D721Med (cell line): ENCODE measurements at places on chromosomes 16 and 17.
A peak's percentile ranks its signal among the peaks of the same experiment; 100 is the strongest.

GRCh38 chr16:66045626-66046025 is 320.9 kb upstream of the CDH5 start:
- no peak for DNase-seq

- no peak for DNase-seq
These were observed at the start of gene MT1H for GRCh38 chr16:56669005-56669839. Gene MT1H, plus strand, starts transcription at chr16:56669814. Its CDS starts 71 bp downstream, at chr16:56669885.

GRCh38 chr17:31294231-31294630 is 2.8 kb downstream of the OMG start:
- no peak for DNase-seq

- no peak for DNase-seq
These were observed 70.7 kb upstream of the DNAJA2 start for GRCh38 chr16:47043970-47044684.

DNA sequence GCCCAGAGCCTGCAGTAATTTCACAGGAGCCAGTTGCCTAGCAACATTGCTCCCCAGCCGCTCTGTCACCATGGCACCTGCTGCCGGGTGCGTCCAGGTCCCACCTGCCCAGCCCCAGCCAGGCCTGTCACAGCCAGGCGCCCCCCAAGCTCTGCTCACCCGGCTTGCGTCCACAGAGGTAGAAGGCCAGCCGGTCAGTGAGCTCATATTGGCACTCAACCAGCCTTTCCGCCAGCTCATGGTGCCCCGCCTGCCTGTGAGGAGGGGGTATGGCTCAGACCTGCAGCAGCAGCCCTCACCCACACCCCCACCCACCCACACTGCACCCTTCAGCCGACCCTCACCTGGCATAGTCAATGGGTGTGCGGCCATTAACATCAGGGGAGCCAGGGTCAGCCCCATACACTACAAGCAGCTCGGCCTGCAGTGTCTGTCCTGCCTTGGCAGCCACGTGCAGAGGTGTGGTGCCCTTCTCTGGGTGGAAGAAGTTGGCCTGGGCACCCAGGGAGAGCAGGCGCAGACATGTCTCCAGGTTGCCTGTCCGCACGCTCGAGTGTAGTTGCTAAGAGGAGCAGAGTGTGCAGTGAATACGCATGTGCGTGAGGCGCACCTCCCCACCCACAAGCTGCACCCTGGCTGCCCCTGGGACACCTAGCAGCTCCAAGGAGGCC is 7.7 kb downstream of the GIT1 start:
- no peak for DNase-seq

GRCh38 chr16:47029724-47030123 is 56.2 kb upstream of the DNAJA2 start:
- DNase-seq, result no peak

DNA sequence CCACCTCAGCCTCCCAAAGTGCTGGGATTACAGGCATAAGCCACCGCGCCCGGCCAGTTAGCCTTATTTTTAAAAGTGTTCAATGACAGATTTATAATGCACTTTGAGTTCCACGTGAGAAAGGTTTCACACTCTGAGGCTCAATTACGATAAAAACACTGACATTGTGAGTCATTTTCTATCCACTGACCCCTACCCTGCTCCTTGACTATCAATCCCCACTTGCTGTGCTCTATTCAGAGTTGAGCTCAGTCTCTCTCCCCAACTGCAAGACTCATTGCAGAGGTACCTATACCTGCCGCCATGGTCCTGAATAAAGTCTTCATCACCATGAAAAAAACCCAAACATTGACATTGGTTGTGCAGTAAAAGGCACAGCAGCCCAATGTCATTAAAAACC is 8.5 kb downstream of the GFOD2 start:
- no peak for DNase-seq

DNA sequence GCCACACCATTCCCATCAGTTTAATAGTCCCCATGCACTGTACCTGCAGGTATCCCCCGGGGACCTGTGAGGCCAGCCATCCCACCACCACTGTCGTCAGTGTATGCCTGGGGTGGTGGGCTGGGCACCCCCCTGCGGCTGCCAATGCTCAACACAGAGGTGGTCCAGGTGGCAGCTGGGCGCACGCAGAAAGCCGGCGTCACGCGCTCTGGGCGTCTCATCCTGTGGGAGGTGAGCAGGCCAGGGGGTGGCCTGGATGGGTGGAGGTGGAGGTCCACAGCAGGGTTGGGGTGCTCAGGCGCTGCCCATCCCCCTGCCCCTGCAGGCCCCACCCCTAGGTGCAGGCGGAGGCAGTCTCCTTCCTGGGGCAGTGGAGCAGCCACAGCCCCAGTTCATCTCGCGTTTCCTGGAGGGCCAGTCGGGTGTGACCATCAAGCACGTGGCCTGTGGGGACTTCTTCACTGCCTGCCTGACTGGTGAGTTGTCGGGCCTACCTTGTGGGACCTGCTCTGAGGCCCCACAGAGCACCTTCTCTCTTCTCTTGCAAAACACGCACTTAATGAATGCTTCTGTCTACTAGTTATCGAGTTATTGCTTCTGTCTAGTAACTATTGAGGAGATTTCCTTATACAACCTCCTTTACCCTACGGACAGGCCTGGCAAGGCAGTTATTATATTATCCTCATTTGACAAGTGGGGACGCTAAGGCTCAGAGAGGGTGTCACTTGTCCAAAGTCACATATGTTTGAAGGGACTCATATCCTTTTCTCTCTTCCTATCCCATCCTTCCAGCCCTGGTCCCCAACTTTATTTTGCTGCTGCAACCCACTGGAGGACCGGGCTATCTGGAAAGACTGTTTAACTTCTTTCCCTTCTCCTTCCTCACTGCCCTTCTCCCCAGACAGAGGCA is 5.8 kb upstream of the TRAF4 start:
- no peak for DNase-seq

DNA sequence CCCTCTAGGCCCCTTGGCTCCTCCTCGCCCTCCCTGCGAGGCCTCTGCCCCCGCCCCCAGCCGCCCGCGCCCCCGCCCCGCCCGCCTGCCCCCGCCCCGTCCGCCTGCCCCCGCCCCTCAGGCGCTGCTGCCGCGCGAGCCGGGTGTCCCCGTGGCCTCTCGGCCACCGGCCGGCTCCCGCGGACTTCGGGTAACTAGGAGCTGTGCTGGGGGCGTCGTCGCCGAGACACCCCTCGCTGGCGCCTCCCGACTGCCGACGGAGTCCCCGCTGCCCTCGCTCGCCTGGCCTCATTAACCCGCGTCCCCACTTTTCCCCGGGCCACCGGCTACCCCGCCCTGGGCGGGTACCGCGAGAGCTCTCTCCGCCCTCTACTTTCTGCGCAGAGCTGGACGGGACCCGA is at the start of gene TLCD1:
Gene TLCD1, minus strand, starts transcription at position 8 of the 401 bp plus-strand sequence. CDS start 136 bp downstream, outside the sequence.
- peak; percentile 72 for DNase-seq
